ENCODE measurements at places on chromosomes 5 and 9.

DNA sequence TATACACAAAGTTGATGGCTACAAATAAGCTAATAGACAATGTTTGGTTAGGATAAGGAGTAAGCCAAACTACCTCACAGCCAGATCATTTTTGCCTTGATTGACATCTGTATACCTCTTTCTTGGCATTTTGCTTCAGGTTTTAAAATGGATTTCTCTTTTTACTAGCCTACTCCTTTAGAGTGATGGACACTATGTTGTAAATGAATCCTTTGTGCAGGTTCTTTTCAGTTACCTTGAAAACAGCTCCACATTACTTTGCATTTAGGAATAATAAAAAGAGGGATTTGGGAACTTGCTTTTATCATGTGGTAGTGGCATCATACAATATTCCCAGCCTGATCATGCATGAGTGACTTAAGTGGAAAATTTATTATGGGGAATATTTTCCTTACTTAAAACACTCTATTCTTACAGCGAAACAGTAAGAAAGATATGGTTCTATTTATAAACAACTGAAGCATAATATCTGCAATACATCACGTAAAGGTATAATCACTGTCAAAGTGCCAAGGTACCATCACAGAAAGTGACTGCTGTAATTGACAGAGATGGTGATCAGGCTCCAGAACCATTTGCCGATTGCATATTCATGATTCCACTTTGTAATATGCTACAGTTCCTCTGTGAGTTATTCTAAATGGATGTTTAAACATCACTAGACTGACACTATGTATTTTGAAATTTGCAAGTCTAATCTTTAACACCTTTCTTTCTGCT lies 327.0 kb downstream of the DMRTA1 start:
- DNase-seq, result no peak

- no peak for DNase-seq
Measured at GRCh38 chr5:28961816-28962215, 1923.4 kb upstream of the CDH9 start.

GRCh38 chr5:90902651-90903386 lies 344.2 kb downstream of the ADGRV1 start:
- DNase-seq, result no peak

GRCh38 chr5:171705036-171705435 lies 80.6 kb upstream of the SMIM23 start:
- no peak for DNase-seq

GRCh38 chr9:112093147-112093869 lies 81.8 kb downstream of the SUSD1 start:
- no peak for DNase-seq
